ENCODE measurements at places on chromosomes 1 and 21.
A peak's percentile ranks its signal among the peaks of the same experiment; 100 is the strongest.

GRCh38 chr1:31637915-31638673 lies 6.6 kb downstream of the PEF1 start:
- no peak for DNase-seq

DNA sequence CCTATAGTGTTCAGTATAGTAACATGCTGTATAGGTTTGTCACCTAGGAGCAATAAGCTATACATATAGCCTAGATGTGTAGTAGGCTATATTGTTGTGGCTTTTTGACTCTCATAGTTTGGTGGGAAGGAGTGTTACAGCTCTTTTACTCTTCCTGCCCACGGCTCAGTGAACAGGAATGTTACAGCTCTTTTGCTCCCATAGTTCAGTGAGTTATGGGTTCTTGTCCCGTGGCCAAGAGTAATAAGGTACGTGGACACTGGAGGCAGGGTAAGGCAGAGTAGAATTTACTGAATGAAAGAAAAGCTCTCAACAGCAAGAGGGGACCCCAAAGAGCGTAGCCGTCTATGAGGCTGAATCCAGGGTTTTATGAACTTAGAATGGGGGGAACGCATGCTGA lies 734.3 kb downstream of the ADGRL2 start:
- DNase-seq: no peak

DNA sequence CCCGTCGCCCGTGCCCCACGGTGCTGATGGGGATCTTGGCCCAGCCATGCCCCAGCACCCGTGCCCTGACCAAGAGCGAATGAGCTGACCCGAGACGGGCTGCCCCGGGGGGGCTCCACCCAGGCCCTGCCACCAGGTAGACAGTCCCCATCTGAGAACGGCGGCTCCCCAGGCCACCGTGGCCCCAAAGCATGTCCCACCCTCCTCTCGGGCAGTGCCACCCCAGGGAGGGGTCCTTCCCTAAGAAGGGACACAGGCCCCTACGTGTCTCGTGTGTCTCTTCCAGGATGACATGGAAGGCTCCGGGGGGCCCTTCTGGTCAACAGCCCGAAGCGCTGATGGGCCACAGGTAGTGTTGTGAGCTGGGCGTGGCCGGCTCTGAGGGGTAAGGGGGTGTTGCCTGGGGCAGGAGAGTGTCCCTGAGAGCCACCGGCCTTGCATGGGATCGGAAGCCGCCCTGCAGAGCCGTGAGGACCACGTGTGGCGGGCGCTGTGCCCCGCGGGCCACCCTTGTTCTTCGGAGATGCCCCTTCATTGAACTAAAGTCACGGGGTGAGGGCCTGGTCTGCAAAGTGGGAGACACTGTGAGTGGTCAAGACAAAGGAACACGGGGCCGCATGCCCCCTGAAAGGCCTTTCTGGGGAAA lies 55.0 kb downstream of the SLC19A1 start:
- no peak for DNase-seq

- no peak for DNase-seq
These were observed 808 bp downstream of the MAP3K21 start for GRCh38 chr1:233328142-233328921.

DNA sequence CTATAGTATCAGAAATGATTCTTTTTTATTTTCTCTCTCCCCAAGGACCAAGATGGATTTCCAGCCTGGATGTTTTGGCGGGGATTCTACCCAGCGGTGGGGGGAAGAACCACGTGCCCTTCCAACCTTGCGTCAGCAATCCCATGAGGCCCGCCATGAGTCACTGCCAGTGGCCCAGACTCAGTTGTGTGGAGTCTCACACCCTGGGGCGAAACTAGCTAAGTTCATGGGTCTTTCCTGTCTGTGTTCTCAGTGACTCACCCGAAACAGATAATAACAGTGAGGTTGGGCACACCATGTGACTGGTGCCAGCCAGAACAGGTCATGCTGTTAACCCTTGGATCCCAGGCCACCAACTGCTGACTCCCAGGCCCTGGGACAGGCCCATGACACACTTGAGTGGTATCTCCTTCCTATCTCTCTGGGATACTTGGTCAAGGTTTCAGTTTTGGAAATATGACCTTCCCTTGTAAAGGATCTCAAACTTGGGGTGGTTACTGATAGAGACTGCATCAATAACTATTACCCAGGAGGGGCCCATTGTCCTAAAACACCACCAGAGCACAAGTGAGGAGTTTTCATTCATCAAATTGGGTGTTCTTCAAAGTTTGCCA lies 98.0 kb upstream of the DUSP10 start:
- DNase-seq: peak; percentile 99

GRCh38 chr1:43997295-43997999 lies 6.0 kb downstream of the CCDC24 start:
- no peak for DNase-seq

GRCh38 chr1:189597083-189597482 lies 880.6 kb downstream of the BRINP3 start:
- no peak for DNase-seq

- no peak for DNase-seq
These were observed 687.7 kb upstream of the ADGRL4 start for GRCh38 chr1:79694241-79694640.

GRCh38 chr1:197912739-197913494 lies 4.3 kb upstream of the LHX9 start:
- no peak for DNase-seq

- DNase-seq: no peak
These were observed 129.8 kb downstream of the PIK3R3 start for GRCh38 chr1:46002551-46003150.

DNA sequence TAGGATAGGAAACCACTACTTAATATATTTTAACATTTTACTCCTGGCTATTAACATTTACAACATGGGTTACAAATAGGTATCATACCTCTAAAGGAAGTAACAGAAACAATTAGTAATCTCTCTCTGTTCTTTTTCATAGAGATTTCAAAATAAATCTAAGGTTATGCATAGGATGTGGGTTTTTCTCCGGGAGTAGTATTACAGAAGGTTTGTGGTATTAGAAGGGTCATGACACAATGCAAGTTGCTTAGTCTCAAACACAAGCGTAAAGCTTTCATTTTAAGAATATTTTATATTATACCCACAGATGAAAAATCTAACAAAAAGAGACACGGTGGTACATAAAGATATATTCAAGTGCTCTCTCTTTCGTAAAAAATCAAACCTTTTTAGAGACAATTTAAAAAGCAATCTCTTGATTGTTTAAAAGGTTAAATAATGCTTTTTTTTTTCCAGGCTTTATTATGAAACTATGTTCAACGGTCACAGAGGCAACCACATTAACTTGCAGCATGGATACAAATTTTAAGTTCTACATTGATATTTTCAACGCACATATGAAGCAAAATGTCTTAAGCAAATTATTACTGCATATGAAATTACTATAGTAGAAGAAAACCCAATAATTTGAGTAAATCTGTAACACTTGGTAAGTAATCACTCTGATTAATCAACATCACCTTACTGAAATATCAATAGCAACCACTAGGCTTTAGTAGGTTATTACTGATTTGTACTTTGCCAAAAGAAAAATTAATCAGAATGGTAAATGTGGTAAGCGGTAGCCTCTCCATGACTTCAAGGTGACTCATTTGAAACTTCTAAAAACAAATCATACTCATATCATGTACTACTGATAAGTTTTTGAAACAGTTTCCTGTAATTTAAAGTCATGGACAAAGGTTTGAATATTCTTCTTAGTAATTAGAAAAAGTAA lies 97.4 kb upstream of the GFI1 start:
- DNase-seq: peak; percentile 89

DNA sequence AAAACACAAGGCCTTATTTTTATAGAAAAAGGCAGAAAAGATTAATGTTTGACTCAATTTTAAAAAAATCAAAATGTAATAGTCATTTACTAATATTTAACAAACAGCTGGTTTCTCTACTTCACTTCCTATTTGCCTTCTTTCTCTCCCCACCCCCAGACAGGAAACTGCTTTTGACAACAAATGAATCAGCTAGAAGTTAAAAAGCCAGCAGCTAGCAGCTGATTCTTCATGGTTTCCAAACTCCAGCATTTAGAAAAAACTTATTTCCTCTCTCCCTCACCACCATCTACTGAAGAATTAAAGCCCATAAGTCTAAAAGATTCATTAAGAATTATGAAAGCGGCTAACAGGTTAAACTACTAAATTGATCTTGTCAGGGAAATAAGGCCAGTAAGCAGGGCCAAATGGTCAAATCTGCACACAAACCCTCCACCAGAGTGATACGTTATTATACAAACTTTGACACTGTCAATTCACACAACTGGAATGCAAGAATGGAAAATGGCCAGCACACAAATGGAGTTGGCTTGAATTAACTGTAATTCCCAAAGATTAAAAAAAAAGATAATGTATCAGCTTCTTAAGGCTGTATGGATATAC lies 4.0 kb downstream of the WDR26 start:
- peak; percentile 82 for DNase-seq

GRCh38 chr1:28779751-28780408 lies 32.1 kb upstream of the OPRD1 start:
- DNase-seq: no peak
